ENCODE measurements at places on chromosomes 1 and 21.

- no peak for DNase-seq
Measured at GRCh38 chr1:24501371-24502064, 1.1 kb upstream of the RCAN3 start.

DNA sequence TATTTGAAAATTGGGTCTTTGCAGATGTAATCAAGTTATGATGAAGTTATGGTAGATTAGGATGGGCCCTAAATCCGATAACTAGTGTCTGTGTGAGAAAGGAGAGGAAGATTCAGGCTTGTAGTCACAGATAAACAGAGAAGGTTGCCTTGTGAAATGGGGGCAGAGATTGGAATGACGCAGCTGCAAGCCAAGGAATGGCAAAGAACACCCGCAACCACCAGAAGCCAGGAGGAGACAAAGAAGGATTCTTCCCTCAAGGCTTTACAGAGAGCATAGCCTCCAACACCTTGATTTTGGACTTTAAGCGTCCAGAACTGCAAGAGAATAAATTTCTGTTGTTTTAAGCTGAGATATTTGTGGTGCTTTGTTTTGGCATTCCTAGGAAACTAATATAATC, 35.4 kb upstream of the COL24A1 start:
- DNase-seq, result no peak

DNA sequence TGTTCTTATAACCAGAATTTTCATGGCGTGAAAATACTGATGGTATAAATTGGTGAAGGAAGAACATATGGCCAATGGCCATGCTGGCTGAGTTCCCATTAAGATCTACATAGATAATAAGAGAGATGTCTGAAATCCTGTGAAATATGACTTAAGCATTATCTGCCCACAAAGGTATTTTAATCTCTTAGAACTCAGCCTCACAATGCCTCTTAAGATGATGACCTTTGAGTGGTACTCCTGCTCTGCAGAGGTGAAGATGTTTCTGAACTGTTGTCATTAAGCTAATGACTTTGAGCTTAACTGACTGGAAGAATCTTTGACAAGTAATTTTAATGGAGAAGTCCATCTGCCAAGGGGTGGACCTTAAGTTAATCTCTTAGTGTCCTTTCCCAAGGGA, 148.7 kb downstream of the ZNF326 start:
- no peak for DNase-seq

DNA sequence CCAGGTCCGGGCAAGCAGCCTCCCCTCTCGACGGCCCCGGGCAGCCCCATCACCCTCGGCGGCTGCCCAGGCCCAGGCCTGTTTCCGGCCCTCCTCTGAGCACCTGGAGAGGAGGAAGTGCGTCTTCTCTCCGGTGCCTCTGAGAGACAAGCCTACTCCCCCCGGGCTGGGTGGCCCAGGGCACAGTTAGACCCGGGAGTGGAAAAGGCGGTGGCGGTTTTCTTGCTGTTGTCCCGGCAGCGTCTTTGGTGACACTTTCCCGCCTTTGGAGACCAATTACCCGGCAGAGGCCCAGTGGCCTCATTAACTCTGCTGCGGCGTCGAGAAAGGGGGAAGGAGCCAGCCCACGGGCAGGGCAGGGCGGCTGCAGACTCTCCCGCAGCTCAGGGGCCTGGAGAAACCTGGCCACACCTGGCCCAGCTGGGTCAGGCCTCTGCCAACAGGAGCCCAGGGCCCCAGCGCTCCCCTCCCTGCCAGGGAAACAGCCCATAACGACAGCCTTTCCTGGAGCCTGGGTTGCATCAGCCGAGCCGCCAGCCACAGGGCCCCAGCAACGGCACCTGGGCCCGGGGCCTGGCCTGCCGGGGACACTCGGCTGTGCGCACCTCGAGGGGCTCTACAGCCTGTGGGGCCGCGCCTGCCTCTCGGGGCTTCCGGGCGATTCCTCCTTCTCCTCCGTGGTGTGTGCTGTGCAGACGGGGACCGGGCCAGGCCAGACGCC, 28.4 kb upstream of the C1orf159 start:
- peak; percentile 51 for DNase-seq

GRCh38 chr1:25019337-25020172, 89.5 kb upstream of the RUNX3 start:
- no peak for DNase-seq

- no peak for DNase-seq
Measured at GRCh38 chr1:35884934-35885333, 1.9 kb downstream of the AGO1 start.
